ENCODE measurements at places on chromosomes 5 and 9.
A peak's percentile ranks its signal among the peaks of the same experiment; 100 is the strongest.

DNA sequence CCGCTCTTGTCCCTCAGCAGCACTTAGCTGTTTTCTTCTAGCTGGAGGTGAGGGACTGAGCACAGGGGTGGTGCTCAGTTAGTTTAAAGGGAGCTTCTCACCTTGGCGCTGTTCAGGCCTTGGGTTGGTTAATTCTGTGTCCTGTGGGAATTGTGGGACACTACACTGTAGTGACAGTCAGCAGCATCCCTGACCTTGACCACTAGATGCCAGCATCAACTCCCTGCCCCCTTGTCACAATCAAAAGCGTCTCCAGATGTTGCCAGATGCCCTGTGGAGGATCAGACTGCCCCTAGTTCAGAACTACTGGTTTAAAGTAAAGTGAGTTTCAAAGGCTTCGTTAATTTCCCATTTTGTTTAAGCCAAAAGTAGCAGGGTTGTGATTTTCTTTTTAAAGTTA, 65.5 kb upstream of the DMRT3 start:
- DNase-seq = no peak

GRCh38 chr9:134136996-134137299, 1.1 kb downstream of the WDR5 start:
- no peak for DNase-seq

DNA sequence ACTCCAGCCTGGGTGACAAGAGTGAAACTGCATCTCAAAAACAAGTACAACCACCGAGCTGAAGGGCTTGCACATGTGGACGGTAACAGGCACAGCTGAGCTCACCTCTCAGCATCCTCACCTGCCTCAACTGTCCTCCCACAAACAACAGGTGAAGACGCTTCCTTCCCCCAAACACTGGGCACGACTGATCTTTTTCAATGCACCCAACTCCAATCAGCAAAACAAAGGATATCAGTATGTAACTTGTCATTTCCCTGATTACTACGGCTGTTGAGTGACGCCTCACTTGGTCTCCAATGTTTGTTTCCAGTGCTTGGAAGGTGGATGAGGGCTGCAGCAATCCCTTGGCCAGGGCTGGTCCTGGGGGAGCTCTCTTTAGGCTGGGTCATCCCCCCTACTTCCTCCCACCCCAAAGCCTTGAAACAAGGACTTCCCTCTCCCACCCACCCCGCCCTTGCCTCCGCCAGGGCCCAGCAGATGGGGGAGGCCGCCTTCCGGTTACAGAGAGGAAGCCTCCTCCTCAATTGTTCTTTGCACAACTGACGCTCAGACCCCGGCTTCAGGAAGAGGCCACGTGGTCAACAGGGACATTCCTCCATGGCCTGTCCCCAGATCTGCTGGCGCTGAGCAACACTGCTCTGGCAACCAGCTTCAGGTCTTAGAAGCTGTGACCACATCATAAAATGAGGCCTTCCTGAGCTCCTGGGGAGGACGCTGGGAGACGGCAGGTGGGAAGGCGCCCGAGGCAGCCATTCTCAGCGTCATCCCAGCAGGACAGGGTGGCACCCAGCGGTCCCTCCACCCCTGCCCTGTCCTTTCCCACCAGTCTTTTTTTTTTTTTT, 5.9 kb downstream of the FAM78A start:
- DNase-seq = peak; percentile 72

- peak; percentile 9 for DNase-seq
Observed at GRCh38 chr5:156922207-156922792, 40.7 kb downstream of the TIMD4 start.

- DNase-seq = no peak
Observed at GRCh38 chr5:150017226-150018005, 16.9 kb downstream of the HMGXB3 start.

DNA sequence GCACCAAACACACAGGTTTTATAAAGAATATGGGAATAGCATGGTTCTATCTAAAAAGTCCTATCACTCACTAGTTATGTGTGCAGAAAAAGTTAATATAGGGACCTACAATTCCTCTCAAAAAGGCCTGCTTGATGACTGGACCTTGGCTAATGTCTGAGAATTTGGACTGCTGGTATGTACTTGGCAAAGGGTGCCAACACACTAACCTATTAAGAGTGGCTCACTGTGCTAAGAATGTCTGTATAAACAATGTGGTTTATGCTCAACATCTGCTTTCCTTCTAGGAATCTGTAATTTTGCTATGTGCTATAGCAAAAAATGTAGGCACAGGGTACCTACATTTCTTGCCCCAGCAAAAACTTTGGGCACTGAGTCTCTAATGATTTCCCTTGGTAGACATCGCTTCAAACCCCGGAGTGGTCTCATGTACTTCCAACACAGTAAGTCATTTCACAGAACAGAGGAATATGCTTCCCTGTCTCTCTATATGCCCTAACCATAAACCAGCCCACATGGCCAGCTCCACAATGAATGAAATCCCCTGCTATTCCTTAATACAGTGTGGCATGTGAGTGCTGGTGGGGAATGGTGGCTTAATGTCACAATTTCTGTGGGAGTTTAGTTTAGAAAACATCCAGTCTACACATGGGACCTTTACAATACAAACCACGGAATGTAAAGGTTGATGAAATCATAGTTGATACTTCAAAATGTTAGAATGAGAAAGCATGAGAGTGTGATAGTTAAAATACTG, 101.7 kb downstream of the UBAP2 start:
- no peak for DNase-seq

DNA sequence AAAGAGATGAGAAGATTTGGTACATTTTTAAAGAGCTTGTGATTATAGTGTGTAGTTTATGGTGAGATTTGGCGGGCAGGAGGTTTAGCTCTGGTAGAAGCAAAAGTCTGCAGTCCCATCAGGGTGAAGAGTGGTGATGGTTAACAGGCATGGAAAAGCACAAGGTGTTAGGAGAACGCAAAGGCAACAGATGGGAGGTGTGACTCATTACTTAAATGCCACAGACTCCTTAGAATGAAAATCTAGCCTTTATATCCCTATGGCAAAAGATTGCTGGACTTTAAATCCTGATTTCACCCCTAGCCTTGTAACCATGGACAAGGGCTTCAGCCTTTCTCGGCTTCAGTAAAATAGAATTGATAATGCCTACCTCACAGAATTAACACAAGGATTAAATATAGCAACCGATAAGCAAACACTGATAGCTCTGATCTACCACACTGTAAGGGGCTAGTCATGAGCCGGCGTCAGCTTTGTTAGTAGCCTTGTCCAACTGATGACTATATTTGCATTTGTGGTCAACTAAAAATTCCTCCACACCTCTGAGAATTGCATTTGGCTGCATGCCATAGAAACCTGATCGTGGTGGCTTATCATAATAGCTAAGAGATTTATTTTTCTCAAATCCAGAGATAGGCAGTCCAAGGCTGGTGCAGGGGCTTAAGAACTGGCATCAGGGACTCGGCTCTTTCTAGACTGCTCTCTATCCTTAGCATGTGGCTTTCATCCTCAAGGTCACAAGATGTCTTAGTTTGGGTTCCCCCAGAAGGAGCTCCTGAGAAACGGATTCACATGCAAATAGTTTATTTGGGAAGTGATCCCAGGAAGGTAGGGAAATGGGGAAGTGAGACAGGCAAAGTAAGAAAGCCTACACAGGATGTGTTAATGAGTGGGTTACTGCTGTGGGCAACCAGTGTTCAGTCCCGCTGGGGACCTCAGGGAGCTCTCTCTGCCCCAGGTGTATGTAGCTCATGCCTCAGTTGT, 19.6 kb downstream of the MFAP3 start:
- no peak for DNase-seq

GRCh38 chr9:81848472-81848871, 79.8 kb upstream of the SPATA31D4 start:
- no peak for DNase-seq

GRCh38 chr5:123448743-123449142, 25.5 kb upstream of the CEP120 start:
- DNase-seq = no peak

GRCh38 chr5:40227366-40227765, 452.3 kb upstream of the PTGER4 start:
- DNase-seq = no peak

DNA sequence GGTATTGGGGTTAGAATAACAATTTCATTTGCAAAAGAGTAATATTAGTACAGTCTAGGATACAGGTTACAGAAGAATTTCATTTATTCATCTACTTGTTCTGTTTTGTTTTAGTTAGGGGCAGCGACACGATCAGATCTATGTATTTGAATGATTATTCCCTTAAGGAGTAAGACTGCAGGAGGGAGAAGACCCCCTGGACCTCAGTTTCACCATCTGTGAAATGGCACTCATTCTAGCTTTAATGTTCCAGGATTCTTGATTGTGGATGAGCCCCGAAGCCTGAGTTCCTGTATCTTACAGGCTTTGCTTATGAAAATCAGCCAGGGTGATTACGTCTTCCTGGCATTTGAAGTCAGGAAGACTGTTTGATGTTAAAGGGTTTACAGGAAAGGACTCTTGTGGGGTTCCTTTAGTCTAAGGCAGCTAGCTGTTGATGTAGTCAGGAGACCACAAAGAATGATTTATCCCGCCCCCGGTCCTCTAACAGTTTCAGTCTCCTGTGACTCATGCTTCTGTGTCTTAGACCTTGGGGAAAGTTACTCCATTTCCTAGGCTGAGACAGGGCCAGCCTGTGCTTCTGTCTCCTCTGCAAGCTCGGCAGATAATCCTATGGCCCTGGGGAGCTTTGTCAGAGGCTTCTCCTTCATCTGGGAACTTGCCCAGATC, 11.5 kb downstream of the SMIM3 start:
- peak; percentile 81 for DNase-seq

GRCh38 chr9:94936419-94936818, 209.9 kb downstream of the AOPEP start:
- no peak for DNase-seq

GRCh38 chr9:69446496-69446895, 121.5 kb downstream of the ENTREP1 start:
- no peak for DNase-seq

GRCh38 chr9:76433406-76433805, 25.6 kb upstream of the GCNT1 start:
- DNase-seq = no peak

DNA sequence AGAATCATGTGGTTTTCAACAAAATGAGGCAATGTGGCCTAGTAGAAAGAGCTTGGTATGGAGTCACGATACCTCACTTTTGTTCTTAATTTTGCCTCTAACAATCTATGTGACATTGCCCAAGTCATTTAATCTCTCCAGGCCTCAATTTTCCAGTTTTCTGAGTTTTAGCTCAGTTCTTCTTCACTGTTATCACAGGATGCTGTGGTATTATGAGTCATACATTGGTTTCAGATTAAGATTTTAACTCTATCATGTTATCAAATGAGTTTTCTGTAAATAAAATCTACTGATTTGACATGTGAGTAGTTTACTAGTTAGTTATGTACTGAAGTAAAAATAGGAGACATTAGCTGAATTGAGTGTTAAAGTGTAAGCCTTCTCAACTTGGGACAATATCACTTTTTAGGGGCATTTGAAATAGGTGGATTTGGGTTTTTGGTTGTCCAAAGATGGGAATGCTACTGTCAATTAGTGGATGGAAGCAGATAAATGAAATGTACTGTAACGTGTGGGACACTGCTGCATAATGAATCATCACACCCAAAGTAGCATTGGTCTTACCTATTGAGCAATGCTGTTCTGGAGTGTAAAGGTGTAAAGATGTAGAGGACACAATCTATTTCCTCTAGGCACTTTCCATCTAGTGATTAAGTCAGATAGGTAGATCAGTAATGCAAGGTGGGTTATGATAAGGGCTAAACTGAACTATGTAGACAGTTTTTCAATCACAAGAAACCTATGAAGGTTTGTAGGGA, 73.3 kb downstream of the NNT start:
- DNase-seq = no peak

DNA sequence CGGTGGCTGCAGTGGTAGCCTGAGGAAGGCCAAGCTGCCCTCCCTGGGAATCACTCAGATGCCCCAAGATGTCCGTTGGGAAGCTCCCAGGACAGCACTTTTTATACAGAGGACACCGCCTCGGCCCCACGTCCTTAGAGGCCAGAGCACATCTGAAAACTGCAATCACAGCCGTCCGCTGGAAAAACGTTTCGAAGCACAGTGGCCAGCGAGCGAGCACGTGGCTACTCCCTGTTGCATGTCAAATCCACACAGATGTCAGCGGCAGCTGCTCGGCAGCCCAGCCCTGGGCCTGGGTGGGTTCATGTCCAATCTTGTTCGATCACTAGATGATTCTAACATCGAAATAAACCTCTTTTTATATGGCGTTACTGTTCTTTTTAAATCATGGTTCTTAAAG, 8.9 kb downstream of the PPP1R26 start:
- no peak for DNase-seq

GRCh38 chr5:125189531-125189941, 443.1 kb upstream of the ZNF608 start:
- DNase-seq = no peak

GRCh38 chr5:147617711-147618350, 108.0 kb upstream of the DPYSL3 start:
- no peak for DNase-seq

DNA sequence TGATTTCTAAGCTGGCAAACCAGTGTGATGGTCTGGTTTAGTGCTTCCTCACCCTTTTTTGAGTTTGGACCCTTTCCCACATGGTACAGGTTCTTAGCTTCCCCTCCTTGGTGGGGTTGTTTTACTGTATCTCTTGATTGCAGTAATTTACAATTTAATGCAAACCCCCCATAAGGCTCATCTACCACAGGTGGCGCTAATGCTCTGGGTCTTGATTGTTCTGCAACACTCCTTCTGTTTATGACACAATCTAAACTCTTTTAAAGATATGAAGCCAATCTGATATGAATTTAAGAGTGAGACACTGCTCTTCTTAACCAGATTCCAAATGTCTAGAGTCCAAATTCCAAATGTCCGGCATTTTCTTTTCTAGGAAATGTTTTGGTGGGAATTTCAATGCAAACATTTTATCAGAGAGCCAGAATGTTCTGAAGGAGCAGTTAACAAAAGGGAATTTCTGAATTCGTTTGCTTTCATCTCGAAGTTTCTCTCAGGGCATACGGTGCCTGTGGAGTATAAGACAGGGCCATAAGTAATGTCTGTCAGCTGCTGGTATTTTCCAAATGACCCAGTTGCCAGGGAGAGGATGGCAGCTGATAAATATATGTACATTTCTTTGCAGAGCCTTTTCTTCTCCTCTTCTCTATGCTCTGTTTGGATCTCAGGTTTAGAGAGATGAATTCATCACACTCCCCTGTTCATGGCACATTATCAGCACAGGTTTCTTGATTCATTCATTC, 246.8 kb downstream of the ARHGAP26 start:
- DNase-seq = peak; percentile 64

GRCh38 chr5:163567811-163568210, 62.4 kb downstream of the MAT2B start:
- DNase-seq = no peak

DNA sequence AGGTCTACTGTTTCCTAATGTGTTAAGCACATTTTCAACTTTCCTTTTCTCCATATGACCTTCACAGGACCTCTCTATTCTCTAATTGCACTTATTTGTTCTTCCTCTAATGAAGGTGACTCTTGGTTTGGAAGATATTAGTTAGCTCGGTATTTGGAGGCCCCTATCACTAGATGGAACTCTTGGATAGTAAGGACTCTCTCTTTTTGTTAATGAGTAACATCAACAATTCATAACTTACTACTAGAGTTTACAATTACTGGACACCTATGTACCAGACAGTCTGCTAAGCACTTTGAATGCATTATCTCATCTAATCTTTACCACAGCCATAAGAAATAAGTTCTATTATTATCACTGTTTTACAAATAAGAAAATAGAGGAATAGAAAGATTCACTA, 23.4 kb upstream of the PAM start:
- DNase-seq = no peak

- no peak for DNase-seq
Observed at GRCh38 chr5:112823656-112824055, 37.4 kb upstream of the SRP19 start.
